ENCODE measurements at places on chromosomes 3 and 15.

GRCh38 chr15:42553554-42553953 lies 4.9 kb downstream of the HAUS2 start:
- no peak for DNase-seq

GRCh38 chr3:112200317-112200666 lies 67.2 kb upstream of the GCSAM start:
- no peak for DNase-seq

DNA sequence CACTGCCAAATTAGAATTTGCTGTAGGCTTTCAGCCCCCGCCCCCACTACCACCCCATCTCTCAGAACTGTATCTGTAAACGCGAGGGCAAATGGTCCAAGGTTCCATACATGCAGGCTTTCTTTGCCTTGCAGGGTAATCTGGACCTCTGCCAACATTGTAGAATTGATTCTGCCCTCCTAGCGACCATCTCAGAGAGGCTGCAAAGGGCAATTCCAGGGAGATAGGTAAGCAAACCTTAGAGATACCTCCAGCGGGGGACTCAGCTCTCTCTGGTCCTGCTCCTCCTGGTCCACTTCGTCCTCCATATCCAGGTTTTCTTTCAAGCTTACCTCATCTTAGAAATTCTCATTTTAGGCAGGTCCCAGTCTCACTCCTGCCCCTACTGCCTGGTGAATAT lies 64.4 kb downstream of the SLMAP start:
- DNase-seq, result no peak

DNA sequence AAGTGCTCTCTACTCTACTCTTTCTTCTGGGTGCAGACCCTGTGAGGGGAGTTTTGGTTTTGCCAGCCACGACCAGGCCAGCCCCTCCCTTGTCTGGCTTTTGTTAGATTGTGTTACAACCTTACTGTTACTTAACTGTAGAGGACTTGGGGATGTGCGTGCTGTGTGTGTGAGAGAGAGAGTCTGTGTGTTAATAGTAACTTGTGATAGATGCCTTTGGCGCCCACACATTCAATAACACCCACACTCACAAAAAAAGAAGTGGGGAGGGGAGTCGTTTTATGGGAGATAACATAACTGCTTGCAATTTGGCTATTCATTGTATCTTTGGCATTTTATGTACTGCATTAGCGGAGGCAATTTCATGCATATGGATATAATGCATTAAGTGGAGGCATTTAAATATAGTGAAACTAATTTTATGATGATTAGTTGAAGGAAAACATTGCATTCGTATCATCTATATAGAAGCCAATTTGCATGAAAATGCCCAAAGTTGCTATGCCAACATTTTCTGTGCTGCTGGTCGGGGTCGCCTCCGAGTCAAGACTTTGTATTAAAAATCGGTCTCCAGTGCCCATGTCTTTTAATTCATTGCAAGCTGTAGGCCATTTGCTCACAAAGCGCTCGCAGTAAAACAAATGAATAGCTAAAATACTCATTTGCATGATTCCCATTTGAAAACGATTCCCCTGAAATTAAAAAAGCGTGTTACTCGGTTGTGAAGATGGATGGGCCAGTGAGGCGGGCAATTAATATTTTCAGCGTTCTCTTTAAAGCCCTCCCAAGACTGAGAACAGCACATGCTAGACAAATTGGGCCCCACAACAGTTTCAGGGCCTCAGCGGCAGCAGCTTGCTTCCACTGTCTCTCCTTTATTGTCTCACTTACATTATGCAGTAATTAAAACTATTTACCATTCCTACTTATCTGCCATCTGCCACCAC lies 158.5 kb upstream of the SMAD3 start:
- no peak for DNase-seq

GRCh38 chr15:34055868-34056595 lies 17.0 kb upstream of the AVEN start:
- DNase-seq, result no peak

GRCh38 chr3:62356356-62356755 lies 17.0 kb downstream of the FEZF2 start:
- no peak for DNase-seq

GRCh38 chr3:153242896-153243295 lies 80.9 kb downstream of the RAP2B start:
- no peak for DNase-seq

- no peak for DNase-seq
Measured at GRCh38 chr3:98817547-98818041, 54.5 kb downstream of the ST3GAL6 start.

- no peak for DNase-seq
Measured at GRCh38 chr15:23385886-23386430, 31.4 kb downstream of the GOLGA8S start.

- no peak for DNase-seq
Measured at GRCh38 chr3:65861718-65862117, 177.0 kb downstream of the MAGI1 start.

DNA sequence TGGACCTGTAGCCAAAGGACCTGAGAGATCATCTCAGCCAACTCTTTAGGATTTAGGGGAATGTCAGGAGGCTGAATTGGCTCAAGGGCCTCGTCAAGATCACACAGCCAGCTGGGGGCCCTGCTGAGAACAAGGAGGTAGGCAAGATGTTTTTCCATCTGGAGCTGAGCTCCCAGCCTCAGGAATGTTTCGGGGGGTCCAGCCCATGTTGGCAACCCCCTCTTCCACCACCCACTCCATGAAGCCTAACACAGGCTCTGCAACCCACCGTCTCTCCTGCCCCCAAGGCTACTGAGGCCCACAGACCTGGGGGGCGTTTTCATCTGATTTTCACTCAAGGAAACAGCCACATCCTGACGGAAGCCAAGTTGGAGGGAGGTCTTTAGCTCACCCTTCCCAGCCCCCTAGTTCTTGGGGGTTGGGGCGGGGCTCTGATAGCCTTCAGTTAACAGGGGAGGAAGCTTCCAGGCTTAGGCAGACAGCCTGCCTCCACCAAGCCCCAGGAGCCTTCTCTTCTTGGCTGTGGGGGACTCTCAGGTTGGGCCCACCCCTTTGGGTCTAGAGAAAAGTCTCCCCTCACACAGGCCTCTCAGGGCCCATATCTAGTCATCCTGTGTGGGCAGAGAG lies 48.8 kb downstream of the EPHB3 start:
- DNase-seq, result no peak

- no peak for DNase-seq
Measured at GRCh38 chr3:61560517-61561373, 626 bp upstream of the PTPRG start.

DNA sequence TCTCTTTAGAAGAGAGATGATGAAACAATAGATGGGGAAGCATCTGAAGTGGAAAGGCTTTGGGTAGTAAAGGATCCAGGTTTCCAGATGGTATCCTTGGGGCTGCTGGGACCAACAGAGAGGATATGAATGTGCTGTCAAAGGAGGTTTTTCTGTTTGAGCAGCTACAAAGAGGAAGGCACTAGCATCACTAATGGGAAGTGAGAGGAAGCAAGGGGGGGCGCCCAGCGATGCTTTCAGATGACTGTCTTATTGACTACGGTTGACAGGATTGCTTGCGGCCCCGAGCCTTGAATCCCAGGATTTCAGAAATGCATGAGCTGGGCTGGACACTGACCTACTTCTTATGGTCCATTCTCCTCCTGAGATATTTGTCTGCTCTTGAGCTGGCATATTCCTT lies 103.8 kb upstream of the GALNT15 start:
- no peak for DNase-seq
